ENCODE measurements at places on chromosomes 4 and X.

DNA sequence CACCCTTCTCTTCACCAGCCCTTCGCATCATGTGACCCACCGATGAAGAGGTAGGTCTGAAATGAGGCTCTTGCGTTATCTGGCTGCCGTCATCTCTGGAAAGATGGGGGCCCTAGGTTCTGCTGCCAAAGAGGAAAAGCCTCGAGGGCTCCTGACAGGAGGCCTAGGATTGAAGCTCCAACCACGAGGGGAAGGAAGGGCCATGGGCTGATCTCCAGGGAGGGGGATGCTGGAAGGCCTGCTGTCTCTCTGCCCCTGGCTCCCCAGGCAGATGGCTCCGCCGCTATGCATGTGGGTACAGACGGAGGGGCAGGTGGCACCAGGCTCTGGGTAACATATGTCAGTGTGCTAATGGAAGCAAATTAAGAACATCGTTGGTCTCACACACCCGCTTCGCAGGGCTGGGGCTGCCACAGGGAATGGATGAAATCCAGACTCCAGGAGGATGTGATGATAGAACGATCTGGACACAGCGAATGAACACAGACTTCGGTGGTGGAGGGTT is 44.9 kb downstream of the AFAP1 start:
- no peak for DNase-seq

- DNase-seq: no peak
Observed at GRCh38 chrX:13430136-13430827, 110.4 kb upstream of the ATXN3L start.

- no peak for DNase-seq
Observed at GRCh38 chrX:130552444-130553073, 150.8 kb downstream of the RBMX2 start.

DNA sequence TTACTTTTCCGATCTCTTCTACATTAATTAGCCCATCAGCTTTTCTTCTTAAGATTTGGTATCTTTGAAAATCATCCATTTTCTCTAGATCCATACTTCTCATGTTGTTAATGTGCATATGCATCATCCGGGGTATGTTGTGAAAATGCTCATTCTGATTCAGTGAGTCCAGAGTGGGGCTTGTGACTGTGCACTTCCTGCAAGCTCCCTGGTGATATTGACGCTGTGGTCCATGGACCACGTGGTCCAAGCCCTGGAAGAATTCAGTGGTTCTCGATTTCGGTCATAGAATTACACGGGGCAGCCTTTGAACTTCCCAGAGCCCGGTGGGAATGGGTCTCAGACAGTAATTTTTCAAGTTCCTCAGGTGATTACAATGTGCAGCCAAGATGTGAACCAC is 69.8 kb downstream of the ZFX start:
- DNase-seq: no peak

- DNase-seq: no peak
Observed at GRCh38 chrX:40531056-40531826, 49.5 kb upstream of the ATP6AP2 start.

- DNase-seq: no peak
Observed at GRCh38 chr4:150934022-150934421, 81.1 kb downstream of the LRBA start.

DNA sequence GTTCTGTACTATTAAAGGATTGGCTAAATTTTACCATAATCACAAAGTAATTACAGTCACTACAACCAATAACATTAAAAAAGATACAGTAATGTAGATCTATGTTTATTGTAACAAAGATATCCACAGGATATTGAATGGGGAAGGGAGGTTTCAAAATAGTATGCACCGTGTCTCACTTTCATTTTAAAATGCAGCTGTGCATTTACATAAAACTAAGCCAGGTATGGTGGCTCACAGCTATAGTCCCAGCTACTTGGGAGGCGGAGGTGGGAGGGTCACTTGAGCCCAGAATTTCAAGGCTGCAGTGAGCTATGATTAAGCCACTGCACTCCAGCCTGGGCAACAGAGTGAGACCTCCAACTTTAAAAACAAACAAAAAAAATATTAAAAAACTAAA is 8.5 kb downstream of the SRP72 start:
- DNase-seq: no peak

- no peak for DNase-seq
Observed at GRCh38 chr4:101512416-101512815, 165.1 kb upstream of the PPP3CA start.

- DNase-seq: no peak
Observed at GRCh38 chrX:1686642-1687041, 71.8 kb downstream of the ASMT start.

- DNase-seq: no peak
Observed at GRCh38 chr4:183588169-183588675, 70.8 kb downstream of the RWDD4 start.

- no peak for DNase-seq
Observed at GRCh38 chr4:153440475-153440874, 25.7 kb upstream of the TMEM131L start.

GRCh38 chr4:126445596-126445995 is 1130.8 kb downstream of the FAT4 start:
- DNase-seq: no peak

GRCh38 chr4:8281519-8282133 is 12.1 kb downstream of the HTRA3 start:
- no peak for DNase-seq

DNA sequence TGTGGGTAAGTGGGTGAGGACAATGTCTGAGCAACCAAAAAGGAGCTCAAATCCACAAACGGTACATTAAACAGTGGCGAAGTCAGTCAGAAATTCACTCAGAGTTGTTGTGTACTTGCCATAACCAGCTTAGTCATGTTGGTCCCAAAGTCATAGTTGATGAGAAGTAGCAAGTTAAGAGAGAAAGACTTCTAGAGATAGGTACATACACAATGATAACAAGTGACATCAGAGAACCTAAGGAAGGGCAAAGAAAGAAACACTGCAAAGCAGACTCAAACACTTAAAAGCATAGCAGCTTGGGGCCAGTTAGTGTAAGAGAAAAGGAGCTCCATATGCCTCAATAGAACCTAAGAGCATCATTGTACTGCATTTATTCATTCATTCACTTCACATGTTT is 30.2 kb downstream of the DYNLT3 start:
- no peak for DNase-seq

DNA sequence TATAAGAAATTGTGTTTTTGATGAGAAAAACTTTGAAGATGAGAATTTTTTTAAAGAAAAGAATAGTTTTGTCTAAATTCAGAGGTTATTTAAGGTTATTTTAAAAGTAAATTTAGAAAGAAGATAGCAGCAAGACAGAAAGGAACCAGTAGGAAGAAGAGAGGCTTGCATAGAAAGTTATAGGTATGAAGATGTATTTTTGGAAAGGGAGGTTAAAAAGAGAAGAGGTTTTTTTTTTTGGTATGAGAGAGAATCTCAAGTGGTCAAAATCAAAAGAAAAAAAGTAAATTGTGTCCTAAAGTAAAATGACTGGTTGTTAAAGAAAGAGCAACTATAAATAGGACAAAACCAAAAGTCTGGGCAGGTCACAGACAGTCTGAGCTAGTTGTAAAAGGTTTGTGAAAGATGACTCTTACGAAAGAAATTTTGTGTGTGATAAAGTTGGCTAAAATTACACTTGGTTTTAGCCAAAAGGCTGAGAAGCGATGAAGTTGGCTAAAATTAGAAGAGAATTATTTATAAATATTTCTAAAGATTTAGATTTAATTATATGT is 16.4 kb upstream of the EIF4E start:
- DNase-seq: no peak

DNA sequence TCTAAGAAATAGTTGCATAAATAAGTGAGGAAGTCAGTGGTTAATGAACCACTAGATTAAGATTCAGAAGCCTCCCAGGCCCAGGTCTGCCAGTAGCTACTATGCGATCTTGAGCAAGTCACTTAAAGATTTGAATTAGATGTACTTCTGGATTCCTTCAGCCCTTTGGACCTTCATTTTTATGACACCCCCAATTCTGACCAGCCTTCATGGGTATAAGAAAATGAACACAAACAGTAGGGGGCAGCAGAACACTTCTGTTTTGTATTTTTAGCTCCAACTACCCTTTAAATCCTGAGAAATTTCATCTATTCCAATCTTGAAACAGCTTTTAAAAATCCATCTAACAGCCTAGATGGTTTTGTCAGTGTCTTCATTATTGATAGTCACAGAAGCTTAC is 19.0 kb downstream of the TMEM47 start:
- DNase-seq: no peak

- DNase-seq: no peak
Observed at GRCh38 chr4:153205757-153206156, 1.5 kb downstream of the TRIM2 start.

GRCh38 chr4:137389911-137390520 is 142.3 kb downstream of the PCDH18 start:
- DNase-seq: no peak

- DNase-seq: no peak
Observed at GRCh38 chr4:189858435-189858834, 82.2 kb upstream of the FRG1 start.

DNA sequence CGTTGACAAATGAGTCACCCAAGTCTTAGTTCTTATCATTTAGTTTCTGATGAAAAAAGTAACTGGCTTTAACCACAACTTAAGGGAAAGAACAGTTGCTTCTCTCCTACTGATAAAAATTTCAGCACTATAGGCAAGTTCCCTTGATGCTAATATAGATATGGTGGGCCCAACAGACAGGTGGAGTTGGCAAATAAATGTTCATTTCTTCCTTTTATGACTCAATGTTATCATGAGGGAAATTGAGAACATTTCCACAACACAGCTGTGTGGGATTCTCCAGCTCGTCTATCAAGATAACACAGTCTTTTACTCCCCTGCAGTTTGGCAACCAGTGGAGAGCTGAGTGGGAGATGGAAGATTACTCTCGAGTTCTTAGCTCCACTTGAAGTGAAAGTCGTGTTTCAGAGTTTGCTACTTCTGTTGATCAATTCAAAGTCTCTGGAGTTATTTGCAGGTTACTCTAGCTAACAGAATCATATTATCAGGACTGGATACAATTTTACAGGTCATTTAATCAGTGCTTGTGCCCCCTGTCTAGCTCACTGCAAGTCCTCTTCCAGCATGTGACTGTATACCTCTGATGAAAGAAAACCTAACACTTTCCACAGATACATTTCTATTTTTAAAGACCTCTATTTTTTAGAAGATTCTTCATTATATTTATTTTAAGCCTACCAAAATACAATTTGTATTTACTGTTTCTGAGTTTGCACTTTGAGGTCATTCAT is 270.6 kb upstream of the GK2 start:
- peak; percentile 0 for DNase-seq

GRCh38 chr4:70236125-70236524 is 6.3 kb upstream of the CSN3 start:
- no peak for DNase-seq

- no peak for DNase-seq
Observed at GRCh38 chr4:185541251-185541727, 6.0 kb upstream of the PDLIM3 start.

- DNase-seq: no peak
Observed at GRCh38 chr4:185734214-185734613, 77.8 kb downstream of the SORBS2 start.

DNA sequence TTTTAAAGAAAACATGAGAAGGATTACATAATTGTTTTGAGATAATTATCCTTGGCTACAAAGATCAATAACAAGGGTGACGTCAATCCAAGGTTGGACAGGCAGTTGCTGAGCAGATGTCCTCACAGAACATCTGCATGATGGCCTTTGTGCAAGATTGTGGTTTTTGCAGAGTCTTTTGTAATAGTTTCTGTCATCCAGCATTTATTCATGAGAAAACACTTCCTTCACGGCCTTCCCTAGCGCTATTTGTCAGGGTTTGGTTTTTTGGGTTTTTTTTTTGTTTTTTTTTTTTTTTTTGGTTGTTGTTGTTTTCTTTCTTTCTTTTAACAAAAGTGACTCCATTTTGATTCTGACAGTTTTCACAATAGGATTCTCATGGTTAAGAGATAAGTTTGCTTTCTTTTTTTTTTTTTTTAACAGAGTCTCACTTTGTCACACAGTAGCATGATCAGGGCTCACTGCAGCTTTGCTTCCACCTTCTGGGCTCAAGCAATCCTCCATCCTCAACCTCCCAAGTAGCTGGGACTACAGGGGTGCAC is 31.5 kb upstream of the ELF2 start:
- no peak for DNase-seq

DNA sequence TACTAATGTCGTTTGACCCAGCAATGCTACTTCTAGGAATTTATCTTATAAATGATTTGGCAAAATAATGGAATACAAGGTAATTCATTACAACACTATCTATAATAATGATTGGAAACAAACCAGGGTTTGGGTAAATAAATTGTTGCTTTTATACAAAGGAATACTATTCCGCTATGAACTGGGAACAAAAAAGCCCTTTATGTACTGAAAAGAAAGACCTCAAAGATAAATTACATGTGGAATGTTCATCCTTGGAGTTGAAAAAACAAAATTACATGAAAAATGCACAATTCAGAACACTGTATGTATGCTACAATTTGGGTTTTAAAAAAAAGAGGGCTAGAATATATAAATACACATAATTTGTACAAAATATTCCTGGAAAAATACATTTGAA is 5.2 kb upstream of the NUP54 start:
- no peak for DNase-seq

DNA sequence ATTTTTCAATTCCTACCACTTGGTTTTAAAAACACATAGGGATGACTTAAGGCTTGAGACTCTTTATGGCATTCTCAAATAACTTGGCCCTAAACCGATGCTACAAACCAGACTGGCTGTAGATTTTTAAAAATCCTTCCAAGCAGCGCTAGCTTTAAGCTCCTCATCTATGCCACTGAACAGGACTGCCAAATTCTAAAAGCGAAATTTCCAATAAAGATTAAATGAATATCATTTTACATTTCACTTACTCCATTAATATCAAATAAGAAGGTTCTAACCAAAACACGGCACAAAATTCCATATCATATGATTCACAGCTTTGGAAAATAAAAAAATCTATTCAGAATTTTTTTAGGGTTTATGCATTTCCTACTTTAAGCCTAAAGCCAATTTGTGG is 134.2 kb downstream of the FANCB start:
- DNase-seq: no peak

DNA sequence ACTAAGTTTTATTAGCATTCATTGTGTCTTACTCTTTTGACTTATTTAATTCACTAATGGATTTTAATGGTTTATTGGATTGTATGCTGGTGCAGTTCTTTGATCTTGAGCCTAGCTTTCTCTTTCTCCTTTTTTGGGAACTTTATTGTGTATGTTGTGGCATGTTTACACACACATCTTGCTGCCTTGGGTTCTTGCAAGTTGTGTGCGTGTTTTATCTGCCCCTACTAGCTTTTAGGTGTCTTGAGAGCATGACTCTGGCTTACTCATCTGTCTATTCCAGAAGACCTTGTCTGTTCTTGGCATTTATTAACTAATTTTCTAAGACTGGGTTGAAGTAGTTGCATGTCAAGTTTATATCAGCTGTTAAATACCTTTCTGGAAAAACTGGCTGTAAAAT is 2.7 kb downstream of the TMEM165 start:
- DNase-seq: no peak

GRCh38 chrX:7852166-7852565 is 9.2 kb downstream of the VCX start:
- no peak for DNase-seq
